SHP77 (cell line): ENCODE measurements at places on chromosomes 12 and 14.

- DNase-seq = no peak
Observed at GRCh38 chr14:23168246-23168645, 15.2 kb downstream of the SLC7A8 start.

- DNase-seq = no peak
Observed at GRCh38 chr12:123907726-123908476, 64.7 kb downstream of the CCDC92 start.

DNA sequence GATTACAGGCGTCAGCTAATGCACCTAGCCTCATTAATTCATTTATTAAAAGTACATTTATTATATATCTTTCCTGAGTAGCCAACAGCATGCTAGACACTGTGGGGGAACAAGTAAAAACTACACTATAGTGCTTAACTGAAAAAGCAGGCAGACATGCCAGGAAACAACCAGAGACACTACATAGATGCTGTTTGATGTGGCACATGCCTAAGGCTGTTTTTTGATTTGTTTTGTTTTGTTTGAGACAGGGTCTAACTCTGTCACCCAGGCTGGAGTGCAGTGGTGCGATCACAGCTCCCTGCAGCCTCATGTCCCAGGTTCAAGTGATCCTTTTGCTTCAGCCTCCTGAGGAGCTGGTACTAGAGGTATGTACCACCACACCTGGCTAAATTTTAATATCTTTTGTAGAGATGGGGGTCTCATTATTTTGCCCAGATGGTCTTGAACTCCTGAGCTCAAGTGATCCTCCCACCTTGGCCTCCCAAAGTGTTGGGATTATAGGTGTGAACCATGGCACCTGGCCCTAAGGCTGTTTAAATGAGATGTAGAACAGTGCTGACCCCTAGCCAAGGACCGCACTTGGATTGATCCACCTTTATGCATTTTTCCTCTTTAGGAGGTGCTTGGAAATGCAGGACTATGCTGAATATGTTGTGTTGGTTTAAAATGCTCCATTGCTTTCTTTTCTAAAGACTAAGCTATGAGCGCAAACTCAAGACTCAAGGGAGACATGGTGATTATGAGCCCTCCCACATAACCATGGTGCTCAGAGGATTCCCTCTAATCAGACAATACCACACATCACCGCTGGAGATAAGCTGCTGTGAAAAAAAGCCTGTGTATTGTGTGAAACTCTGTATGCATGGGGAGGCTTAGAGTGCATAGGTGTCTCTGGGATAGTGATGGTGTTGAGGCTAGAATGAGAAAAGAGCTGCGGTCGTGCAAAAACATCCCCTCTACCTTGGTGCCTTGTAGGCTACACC, 10.5 kb upstream of the C14orf93 start:
- DNase-seq = no peak

GRCh38 chr12:49451468-49452259, 84.4 kb downstream of the SPATS2 start:
- no peak for DNase-seq

DNA sequence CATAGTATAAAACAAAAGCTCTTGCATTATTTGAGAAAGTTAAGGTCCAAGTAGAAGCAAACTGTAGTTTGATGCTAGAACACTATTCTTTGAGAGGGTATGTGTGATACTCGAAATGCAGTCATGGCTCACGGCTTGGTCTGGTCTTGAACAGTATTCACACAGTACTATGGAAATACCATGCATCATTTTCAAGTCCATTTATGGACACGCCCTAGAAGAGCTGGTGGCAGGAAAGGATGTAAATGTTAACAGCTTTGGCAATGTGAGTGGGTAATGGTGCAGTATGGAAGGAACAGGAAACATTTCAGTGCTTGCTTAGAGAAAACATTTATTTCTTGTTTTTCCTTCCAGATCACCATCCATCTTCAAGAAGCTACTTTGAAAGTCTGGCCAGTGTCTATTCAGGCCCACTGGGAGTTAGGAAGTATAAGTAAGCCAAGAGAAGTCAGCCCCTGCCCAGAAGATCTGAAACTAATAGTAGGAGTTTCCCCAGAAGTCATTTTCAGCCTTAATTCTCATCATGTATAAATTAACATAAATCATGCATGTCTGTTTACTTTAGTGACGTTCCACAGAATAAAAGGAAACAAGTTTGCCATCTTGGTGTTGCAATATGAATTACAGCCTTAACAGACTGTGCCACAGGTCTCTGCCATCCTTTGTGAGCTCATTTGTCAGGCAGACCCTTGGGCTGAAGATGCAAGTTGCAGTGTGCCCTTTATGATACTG, 5.7 kb upstream of the AKAP5 start:
- no peak for DNase-seq

GRCh38 chr14:50354527-50354926, 42.2 kb downstream of the CDKL1 start:
- DNase-seq = no peak

DNA sequence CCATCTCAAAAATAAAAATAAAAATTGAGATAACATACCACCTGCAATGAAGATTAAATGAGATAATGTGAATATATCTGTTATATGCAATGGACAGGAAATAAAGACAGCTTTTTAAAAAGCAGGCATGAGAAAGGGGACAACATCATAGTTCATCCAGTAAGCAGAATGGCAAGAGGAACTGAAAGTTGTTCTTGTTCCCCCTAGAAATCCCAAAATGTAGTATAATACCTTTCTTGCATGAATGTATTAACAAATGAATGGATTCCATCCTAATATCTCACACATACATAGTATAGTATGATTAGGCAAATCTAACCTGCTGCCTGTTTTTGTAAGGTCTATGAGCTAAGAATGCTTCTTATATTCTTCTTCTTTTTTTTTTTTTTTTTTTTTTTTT, 31.4 kb downstream of the FGD6 start:
- no peak for DNase-seq

DNA sequence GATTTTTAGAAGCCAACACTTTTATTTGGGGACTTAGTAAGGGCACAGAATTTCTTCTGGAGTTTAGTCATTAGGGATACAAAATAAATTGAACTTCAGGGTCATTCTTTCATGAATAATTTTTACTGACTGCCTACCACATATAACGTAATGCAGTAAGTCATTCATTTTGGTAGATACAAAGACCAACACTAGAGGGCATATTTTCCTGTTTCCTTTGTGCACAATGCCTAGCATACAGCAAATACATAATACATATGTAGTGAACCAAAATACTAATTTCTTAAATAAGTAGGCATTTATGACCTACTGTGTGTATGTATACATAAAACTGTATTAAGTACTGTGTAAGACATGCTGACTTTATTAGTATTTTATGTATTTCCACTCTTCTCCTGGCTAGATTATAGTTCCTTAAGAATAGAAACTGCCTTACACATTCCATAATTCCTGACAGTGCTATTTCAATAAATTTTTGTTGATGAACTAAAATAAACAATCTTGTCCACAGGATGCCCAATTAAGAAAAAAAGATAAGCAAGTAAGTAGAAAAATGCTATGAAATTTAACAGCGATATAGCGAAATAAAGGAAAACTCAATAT, 47.9 kb downstream of the PPP1R12A start:
- peak; percentile 51 for DNase-seq

DNA sequence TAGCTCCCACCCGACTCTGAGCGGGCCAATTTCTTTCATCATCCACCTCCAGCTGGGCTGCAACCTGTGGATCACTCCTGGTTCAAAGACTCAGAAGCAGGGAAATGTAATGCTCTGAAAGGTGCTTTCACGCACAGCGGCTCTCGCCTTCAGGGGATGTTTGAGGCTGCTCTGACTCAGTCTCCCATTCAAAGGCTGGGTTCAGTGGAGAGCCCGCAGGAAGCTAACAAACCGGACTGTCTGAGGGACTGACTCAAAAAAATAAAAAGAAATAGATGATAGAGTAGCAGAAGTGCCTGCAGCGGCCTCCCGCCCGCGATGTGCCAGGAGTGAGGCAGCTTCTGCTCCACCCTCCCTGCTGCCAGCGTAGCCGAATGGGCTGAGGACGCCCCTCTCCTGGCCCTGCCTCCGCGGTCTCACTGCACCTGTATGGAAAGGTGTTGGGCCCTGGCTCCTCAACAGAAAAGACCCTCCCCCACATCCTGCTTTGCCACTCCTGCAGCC, 98.0 kb downstream of the GCH1 start:
- DNase-seq = no peak

DNA sequence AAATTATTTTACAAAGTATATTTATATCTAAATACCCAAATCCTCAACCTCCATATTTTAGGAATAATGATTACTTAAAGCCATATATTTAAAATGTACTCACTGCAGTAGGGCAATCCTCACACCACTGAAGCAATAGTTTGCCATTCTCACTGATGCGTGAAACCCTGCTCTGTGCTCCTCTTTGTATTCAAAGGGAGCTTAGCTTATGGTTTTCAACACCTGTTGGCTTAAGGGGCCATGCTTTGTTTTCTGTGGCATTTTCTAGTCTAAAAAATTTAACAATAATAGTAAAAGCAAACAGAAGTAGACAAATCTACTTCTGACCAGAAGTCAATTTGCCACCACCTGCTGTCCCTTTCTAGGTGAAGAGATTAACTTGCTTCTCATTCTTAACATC, 294.6 kb downstream of the FLRT2 start:
- peak; percentile 82 for DNase-seq

- DNase-seq = peak; percentile 81
Observed at GRCh38 chr12:56488041-56488955, at the start of gene GLS2. Gene GLS2 (minus strand): TSS chr12:56488161. CDS start chr12:56488118, 43 bp downstream.

GRCh38 chr14:95361373-95362137, 41.8 kb upstream of the CLMN start:
- DNase-seq = peak; percentile 2

DNA sequence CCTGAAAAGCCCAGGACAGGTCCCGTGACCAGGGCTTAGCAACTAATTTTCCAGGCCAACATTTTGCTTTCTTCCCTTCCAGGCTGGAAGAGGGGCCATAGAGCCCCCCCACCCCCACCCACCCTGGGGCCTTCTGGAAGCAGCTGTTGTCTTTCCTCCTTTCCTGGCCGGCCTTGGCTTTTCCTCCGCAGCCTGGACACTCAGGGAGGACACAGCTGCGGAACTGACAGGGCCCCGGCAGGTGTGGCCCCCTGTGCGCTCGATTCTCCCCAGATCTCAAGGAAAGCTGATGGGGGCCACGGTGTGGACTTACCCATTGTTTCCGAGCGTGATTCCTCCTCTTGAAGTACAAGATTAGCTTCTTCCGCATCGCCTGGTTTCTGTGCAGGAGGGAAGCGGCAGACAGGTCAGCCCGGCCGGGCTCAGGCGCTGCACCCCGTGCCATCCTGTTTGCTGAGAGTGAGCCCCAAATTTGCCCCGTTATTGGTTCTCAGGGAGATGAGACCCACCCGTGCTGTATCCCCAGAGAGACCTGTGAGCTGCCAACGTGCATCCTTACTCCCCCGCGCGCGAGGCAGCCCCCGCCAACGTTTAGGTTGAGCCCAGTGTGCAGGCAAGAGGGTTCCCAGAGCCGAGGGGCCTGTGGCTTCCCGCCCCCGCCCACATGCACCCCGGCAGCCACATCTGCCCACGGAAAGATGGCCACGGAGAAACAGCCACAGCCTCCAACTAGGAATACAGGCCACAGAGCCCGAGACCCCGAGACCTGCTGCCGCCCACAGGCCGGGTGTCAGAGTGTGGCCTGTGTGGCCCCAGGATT, 129.6 kb downstream of the NCOR2 start:
- no peak for DNase-seq

GRCh38 chr14:41810362-41810761, 203.7 kb downstream of the LRFN5 start:
- no peak for DNase-seq

GRCh38 chr14:37230551-37231194, 32.9 kb downstream of the MIPOL1 start:
- peak; percentile 77 for DNase-seq

- DNase-seq = no peak
Observed at GRCh38 chr12:123847876-123848275, 85.8 kb downstream of the DNAH10 start.

GRCh38 chr12:58361056-58361455, 419.7 kb downstream of the ATP23 start:
- no peak for DNase-seq

DNA sequence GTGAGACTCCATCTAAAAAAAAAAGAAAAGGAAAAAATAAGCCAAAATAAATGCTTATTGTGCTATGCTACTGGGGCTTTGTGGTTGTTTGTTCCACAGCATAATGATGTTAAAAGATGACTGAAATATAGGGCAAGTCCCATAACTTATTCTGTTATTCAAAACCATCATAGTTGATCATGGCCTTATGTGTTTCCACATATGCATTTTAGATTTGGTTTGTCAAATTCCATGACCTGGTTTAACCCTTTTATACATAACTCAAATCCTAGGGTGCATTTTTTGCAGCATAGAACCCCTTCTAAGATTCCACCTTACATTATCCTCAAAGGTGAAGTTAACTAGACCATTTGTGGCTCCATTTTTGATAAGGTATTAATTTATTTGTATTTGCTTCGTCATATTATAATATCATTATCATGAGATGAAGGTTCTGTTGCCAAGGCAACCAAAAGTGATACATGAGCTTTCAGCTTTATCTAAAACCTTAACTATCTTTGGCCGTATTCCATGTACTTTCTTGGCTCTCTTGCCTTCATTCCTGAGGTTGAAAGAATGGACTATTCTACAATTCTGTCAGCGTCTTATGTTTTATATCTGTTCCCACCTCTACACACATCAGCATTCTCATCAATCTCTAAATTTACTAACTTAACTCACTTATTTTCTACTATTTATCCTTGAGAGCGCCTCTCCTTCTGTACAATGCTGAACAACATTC, 138.7 kb upstream of the DYRK2 start:
- no peak for DNase-seq

DNA sequence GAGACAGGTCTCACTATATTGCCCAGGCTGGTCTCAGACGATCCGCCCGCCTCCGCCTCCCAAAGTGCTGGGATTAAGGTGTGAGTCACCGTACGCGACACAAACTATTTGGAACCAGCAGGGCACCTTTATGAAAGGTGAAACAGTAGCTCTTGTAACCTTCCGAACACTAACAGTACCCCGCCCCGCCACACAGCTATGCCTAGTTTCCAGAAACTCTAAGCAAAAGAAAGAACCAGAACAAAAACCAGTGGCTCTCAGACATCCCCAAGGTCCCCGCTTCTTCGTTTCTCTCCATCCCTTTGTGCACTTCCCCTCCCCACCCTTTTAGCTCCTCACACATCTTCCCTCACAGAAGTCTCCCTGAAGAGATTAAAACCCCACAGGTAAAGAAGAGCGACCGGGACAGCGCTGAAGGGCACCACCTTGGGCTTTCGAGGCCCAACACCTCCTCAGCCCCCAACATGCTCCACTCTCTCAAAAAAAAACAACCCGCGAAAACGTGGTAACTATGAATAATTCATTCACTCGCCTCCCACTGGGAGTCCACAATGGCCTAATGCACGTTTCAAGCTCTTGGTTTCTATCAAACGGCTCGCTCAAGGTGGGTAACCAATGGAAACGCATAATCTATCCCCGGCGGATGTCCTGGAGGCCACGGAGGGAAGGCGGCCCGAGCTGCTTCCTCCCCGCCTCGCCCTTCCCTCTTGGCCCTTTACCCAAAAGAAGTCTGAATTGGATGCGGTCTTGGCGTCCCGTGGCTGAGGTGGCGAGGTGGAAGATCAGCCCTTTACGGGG, 877 bp downstream of the BAG5 start:
- DNase-seq = no peak

DNA sequence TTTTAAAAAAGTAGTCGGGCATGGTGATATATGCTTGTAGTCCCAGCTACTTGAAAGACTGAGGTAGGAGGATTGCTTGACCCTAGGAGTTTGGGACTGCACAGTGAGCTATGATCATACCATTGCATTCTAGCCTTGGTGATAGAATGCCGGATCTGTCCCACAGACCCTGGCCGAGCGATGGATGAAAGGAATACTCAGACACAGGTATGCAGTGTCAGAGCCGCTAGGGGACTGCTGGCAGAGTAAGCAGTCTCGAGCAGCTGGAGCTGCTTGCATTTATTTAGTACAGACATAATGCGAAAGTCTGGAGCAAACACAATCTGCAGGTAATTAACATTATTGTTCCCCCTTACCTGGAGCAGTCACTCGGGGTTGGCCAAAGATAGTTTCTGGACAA, 18.6 kb downstream of the AICDA start:
- no peak for DNase-seq
